ENCODE measurements at places on chromosomes 5 and 9.

DNA sequence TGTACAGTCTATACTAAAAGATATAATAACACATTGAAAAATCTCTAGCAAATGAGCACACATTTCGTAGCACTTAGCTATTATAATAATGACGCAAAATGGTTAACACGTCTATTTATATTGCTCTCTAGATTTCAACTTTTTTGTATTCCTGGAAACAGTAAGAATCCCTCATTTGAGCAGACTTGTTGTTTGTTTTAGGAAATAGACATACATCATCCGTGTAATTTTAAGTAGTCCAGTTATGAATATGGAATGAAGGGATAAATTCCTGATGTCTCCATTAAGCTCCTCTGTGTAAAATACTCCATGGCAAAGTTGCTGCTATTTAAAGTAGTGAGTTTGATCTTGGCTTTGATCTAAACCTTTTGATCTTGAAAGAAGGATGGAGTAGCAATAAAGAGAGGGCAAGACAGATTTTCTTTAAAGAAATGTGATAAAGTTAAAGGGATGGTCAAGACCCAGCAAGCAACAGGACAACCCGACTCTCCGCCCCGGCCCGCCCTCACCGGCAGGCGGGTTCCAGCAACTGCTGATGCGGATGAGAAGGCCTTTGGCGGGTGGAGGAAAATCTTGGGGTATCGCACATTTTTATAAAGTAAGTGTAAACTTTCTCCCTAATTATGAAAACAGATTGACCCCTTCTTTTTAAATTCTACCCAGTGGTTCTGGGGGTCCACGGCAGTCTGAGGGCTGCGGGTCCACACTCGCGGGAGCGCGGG, 277.4 kb downstream of the AOPEP start:
- DNase-seq, result peak; percentile 77

- DNase-seq, result no peak
Observed at GRCh38 chr5:102523541-102524175, 24.9 kb upstream of the SLCO6A1 start.

DNA sequence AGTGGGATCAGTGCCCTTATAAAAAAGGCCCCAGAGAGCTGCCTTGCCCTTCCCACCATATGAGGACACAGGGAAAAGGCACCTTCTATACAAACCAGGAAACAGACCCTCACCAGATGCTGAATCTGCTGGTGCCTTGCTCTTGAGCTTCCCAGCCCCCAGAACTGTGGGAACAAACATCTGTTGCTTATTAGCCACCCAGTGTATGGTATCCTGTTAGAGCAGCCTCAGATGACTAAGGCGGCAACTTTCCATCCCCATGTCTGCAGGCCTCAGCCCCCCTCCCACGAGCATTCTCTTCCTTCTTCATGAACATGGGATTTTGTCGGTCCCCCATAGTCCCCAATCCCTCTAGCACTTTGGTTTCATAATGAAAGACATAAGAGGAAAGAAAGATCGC, 202.5 kb upstream of the GAS1 start:
- no peak for DNase-seq

DNA sequence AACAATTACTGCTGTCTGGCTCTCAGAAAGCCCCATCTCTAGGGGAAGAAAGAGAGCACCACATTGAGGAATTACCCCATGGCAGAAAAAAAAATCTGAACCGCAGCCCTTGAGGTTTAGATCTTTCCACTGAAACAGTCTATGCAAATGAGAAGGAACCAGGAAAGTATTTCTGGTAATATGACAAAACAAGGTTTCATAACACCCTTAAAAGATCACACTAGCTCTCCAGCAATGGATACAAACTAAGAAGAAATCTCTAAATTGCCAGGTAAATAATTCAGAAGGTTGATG, 427.1 kb downstream of the PRELID2 start:
- DNase-seq, result no peak

- peak; percentile 91 for DNase-seq
Observed at GRCh38 chr9:127185931-127186781, 63.7 kb upstream of the ANGPTL2 start.

- DNase-seq, result no peak
Observed at GRCh38 chr9:8679371-8679822, 879.8 kb upstream of the DMAC1 start.
